AG09319 (cell line): ENCODE measurements at places on chromosomes 2 and 18.

GRCh38 chr18:54019641-54020040 lies 204.8 kb downstream of the MBD2 start:
- DNase-seq: no peak

DNA sequence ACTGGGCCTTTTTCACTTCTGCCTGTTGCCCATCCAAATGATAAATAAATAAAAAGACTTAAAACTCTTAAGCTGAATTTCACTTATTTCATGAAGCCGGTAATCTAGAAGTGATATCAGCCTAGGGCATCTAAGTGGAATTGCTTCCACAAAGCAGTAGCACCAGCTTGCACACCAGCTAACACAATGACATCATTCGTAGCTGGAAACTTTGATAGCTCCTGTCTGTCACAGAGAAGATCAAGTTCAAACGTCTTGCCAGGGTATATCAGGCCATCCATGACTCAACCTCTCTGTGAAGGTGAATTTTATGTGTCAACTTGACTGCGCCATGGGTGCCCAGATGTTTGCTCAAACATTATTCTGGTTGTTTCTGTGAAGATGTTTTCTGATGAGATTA lies 161.7 kb upstream of the MYT1L start:
- no peak for DNase-seq

DNA sequence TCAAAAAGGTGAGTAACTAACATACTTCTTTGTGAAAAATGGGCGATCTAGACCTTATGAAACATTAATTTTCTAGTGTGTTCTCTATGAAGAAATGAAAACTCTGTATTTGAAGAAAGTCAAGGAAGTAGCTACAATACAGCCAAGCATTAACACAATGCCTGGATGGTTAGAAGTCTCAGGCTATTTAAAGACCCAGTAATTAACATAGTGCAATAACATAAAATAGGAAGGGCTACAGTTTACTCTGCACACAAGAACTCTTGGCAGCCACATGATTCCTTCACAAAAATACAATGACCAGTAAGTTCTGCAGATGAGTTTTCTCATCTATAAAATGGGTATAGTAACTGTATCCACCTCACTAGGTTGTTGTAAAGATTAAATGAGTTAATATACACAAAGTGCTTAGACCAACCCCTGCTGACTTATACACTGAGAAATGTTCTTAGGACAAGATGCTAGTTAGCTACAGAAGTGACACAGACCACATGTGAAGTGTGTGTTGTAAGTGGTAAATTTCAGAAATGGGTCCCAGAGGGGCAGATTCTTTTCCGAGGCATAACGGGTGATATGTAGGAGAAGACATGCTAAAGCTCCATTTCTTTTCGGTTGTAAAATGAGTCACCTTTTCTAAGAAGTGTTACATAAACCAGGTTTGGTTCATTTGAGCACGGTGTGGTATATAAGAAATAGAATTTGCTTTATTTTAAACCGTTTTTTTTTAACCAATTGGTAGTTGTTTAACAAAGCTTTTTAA lies 61.8 kb downstream of the CXCR4 start:
- no peak for DNase-seq

DNA sequence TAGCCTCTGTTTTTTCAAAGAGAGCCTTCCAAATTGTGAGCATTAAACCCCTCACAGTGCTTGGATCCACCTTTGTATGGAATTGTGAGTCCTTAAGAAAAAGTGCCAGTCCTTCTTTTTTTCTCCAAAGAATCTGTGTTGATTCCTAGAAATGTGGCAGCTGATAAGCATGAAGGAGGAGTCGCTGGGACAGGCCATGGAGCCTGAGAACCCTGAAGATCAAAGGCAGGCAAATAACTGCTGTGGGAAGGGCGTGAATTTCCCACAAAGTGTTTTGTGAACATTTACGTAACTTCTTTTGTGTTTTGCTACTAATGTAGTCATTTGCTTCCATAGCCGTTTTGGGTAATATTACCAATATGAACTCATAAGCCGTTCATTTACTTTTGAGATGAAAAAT lies 27.7 kb upstream of the CHMP1B start:
- no peak for DNase-seq

GRCh38 chr2:37569986-37570679 lies 101.3 kb downstream of the CDC42EP3 start:
- no peak for DNase-seq

GRCh38 chr2:187577310-187577709 lies 23.1 kb upstream of the TFPI start:
- DNase-seq: no peak

- DNase-seq: no peak
Observed at GRCh38 chr2:66874411-66874810, 439.5 kb downstream of the MEIS1 start.

DNA sequence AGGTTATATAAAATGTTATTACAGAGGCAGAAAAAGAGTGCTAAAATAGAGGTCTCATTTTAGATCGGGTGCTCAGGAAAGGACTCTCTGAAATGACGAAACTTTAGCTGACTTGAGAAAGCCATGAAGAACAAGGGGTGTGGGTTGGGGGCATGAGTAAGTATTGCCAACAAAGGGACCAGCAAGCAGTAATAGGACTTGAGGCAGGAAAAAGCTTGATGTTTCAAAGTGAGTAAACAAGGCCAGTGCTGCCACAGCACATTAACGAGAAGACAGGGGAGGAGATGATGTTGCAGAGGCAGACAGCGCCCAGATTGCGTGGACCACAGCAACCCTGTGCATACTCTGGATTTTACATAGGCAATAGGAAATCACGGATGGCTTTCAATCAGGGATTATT lies 318.8 kb downstream of the ZEB2 start:
- DNase-seq: no peak

DNA sequence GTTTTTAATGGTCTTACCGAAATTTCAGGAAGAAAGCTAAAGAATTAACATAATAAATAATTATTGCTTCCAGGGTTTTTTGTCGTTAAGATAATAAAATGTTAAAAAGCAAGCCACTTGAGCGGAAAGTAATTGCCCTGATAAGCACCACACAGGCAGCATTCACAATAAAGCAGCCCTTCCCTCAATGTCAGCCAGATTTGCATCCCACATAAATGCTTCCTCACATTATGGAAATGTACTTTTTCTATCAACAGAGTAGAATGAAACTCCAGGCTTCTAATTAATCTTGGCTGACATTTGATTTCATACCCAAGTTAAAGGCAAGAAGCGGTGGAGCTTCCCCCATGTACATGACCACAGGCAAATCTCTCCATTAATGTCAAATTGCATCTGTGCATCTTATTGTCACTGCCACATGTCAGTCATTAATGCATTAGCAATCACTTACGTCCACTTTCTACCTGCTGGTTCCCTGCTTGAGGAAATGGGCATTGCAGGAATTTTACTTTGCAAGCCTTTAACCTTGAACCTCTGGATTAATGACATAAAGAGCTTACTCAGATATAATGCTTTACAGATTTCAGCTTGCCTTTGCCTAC lies 26.2 kb downstream of the PTPRM start:
- DNase-seq: no peak

DNA sequence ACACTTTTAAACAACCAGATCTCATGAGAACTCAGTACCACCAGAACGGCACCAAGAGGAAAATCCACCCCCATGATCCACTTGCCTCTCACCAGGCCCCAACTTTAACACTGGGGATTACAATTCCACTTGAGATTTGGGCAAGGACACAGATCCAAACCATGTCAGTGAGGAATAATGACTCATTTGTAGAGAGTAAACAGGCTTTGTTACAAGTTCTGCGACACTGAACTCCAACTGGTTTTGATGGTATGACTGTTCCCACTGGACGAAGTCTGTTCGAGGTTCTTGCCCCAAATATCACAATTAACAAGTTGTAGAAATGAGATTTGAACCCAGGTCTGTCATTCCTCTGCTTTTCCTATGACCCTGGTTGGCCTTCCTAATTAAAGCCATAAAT lies 718.1 kb upstream of the ID2 start:
- no peak for DNase-seq

GRCh38 chr2:214730800-214731407 lies 78.6 kb downstream of the BARD1 start:
- DNase-seq: no peak

DNA sequence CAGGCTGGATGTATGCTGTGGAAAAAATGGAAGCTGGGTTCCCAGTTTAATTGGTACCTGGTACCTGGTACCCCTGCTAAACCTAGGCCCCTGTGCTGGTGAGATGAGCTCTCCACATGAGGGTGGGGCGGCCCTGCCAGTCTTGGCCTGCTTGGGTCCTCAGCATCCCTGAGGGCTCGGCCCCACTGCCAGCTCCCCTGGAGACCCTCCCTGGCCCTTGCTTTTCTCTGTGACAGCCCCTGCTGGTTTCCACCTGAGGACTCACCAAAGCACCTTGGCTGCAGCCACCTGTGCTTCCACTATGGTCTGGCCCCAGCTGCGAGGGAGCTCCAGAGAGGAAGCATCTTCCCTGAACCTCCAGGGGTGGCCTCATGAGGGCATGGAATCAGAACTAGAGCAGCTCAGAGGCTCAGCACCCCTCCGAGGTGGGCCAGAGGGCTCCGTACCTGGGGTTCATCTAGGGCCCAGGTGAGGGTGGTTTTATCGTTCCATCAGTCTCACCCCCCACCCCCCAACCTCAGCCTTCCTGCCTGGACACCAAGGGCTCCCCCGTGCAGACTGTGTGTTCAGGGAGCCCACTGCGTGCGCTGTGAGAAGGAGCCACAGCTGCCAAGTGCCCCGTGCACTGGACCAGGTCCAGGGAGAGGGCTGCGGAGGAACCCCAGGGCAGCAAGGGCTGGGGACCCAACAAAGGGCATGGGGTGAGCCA lies 23.7 kb upstream of the HDAC4 start:
- no peak for DNase-seq

DNA sequence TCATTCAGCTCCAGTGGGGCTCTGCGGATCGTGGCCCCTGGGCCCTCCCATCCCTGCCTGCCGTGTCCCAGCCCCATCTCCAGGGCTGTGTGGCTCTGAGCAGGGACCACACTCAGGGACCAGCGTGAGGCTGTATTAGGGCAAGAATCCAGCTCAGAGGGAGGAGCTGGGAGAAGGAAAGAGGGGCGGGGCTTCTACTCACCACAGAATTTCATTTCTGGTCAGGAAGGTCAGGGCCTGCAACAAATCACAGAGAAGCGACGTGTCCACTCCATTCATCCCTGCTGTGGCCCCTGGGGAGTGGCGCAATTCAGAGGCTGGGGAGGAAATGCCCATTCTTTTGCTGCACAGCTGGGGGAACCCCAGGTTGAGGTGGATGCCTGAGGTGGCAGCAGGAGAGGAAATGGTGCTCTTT lies 828 bp downstream of the CIB4 start:
- no peak for DNase-seq

DNA sequence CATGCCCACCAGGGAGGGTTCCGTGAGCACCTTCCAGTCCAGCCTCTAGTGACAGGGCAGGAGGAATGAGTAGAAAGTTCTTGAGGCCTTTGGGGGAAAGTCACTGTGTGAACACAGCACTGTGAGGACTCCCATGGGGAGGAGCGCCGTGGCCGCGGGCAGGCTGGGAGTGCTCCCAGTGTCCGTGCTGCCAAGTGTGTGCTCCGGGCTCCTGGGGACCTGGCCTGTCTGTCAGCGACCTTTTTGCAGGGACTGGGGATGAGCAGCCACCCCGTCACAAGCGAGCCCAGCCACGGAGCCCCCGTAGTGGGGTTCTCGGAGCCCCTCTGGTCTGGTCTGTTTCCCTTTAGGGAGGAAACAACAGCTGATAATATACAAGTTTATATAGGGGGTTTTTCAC lies 36.8 kb downstream of the PDIA6 start:
- DNase-seq: no peak

DNA sequence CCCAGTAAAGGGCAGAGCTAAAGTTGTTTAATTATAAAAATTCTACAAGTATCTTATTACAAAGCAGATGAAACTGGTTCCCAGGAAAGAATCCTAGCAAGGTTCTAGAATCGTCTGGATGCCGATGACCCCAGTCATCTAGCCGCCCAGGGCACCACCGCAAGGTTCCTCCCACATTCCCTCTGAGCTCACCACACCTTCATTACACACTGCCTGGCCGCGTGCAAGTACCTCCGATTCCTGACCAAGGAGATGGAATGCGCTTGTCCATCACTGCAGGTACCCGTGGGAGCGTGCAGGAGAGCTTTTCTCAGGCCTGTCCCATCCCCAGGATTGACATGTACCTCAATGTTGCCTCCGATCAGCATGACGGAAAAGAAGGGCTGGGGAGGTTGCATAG lies 158.5 kb downstream of the LAMA1 start:
- no peak for DNase-seq

GRCh38 chr2:150832686-150833085 lies 345.2 kb upstream of the RND3 start:
- DNase-seq: no peak

DNA sequence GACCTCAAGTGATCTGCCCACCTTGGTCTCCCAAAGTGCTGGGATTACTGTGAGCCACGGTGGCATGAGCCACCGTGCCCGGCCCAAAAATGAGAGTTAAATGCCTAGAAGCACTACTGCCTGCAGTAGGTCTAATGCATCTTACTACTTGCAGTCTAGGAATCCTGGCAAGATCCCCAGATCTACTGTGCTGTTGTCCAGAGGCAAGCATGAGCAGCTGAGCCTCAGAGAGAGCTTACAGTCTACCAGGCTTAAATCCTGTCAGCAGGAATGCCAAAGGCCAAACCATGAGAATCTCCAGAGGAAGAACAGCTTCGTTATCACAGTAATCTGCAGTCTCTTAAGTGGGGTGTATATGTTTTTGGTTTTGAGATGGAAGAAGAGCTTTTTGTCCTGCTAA lies 54.4 kb downstream of the XRCC5 start:
- DNase-seq: no peak

DNA sequence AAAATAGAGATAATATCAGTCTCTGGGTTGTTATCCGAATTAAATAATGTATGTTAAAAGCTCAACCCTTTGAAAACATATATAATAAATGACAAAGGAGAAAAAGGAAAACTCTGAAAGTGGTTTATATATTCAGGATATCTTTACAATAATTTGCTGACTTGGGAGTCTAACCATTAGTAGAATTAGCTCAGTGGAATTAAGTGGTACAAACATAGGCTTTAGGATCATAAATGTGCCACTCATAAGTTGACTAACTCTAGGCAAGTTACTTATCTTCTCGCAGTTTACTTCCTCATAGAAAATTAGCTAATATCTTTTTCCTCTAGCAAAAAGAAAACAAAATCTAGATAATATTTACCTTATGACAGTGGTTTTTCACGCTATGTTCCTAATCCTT lies 44.6 kb downstream of the HEATR5B start:
- no peak for DNase-seq

DNA sequence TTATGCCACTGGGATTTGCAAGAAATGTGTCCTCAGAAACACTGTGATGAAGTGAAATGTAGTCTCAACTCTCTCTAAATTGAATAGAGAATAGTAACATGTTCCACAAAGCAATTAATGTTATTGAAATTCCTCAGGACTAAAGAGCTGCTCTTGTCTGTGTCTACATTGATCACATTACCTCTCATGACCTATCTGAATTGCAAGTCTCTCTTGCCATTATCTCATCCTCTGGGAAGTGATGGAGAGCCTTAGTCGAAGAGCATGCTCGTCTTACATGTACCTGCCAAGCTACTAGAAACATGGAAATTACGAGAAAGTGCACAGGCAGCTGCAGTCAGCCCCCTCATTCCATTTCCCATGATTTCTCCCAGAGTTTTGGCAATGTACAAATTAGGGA lies 561.1 kb upstream of the ZNF804A start:
- DNase-seq: no peak
